ENCODE measurements at places on chromosomes 3 and 15.

- DNase-seq = no peak
Observed at GRCh38 chr3:15952543-15953175, 154.9 kb upstream of the ANKRD28 start.

GRCh38 chr3:2579206-2579605 is 480.5 kb downstream of the CNTN4 start:
- DNase-seq = no peak

- DNase-seq = no peak
Observed at GRCh38 chr3:158110658-158111018, 749 bp downstream of the RSRC1 start.

DNA sequence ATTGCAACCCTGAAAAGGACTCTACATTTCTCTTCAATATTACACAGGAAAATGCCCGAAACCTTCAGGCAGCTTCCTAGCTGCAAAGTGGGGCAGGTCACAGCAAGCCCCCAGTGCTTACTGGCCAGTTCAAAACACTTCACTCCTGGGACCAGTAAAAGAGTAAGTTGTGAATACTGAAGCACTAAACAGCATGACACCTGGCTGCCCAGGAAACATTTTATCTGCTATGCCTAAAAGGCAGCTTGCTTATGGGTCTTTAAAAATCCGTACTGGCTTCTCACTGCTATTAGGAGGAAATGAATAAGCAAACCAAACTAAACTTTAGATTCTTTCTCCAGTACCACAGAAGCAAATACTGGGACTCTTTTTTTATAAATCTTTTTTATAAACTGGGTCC is 457.9 kb upstream of the ALCAM start:
- DNase-seq = no peak

- no peak for DNase-seq
Observed at GRCh38 chr3:37025561-37026335, 32.4 kb downstream of the MLH1 start.

DNA sequence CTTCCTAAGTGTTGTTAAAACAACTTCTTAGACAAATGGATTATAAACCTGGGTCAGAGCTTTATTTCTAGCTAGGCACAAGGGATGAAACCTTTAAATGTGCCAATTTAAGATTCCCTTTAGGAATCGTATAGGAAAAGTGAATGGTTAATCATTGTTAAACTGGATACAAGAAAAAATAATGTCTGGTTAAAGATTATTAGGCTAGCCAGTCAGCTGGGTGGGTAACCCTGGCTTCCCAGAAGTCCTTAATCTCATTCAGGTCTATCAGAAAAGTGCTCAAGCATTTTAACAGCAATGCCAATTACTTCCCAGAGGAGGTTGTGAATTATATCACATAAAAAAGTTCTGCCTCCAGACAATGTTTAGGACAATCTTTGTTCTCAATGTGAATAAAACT is 37.6 kb downstream of the NANOGP8 start:
- no peak for DNase-seq

- no peak for DNase-seq
Observed at GRCh38 chr3:13282986-13283876, 136.9 kb downstream of the NUP210 start.

- DNase-seq = no peak
Observed at GRCh38 chr3:89762405-89762804, 655.0 kb downstream of the EPHA3 start.

GRCh38 chr3:15284121-15284889 is 48.1 kb downstream of the SH3BP5 start:
- DNase-seq = no peak

DNA sequence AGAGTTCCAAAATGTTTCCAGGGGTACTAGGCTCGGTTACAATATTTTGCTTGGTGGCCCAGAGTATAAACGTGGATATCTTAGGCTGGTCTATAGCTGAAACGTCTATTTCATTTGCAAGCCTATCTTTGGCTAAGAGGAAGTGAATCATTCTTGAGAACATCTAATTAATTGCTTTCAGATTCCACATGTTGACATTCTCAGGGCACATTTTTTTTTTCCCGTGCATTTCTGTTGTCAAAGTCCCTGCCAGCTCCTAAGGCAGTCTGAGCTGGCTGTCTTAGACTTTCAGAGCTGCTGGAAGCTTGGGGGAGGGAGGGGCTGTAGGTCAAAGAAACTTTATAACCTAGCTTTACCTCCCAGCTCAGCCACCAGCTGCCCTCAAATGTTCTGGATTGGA is 23.2 kb upstream of the LAMP3 start:
- DNase-seq = peak; percentile 78

DNA sequence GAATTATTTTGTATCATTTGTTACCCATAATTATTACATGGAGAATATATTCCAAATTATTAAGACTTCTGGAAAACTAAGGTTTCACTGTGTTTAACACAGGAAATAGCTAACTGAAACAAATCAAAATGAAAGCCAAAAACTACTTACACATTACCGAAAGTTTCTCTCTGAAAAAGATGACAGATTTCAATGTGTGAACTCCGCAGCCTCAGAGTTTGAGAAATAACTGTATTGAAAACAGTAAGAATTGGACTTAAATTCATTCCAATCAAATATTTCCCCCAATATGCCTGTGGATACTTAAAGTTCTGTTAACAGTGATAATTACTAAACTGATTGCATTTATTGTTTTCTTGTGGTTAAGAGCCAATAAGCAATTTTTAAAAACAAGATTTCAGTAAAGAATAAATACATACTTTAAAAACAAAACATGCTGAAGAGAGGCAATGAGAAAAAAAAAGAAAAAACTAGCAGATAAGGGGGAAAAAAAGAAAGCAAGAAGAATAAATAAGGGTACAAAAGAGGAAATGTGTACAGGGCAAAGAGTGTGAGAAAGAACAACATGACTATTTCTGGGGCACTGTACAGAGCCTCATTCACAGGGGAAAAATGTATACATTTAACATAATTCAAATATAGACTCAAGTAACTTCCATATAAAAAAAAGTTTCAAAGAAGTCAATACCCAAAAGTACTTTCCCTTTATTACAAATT is 30.7 kb downstream of the DENND4A start:
- DNase-seq = no peak

- no peak for DNase-seq
Observed at GRCh38 chr3:131470377-131470776, 32.4 kb downstream of the MRPL3 start.

- DNase-seq = no peak
Observed at GRCh38 chr3:52039846-52040245, 16.5 kb downstream of the DUSP7 start.

- DNase-seq = no peak
Observed at GRCh38 chr3:50491023-50491422, 12.4 kb downstream of the CACNA2D2 start.

- no peak for DNase-seq
Observed at GRCh38 chr3:105836533-105836932, 32.3 kb downstream of the CBLB start.

DNA sequence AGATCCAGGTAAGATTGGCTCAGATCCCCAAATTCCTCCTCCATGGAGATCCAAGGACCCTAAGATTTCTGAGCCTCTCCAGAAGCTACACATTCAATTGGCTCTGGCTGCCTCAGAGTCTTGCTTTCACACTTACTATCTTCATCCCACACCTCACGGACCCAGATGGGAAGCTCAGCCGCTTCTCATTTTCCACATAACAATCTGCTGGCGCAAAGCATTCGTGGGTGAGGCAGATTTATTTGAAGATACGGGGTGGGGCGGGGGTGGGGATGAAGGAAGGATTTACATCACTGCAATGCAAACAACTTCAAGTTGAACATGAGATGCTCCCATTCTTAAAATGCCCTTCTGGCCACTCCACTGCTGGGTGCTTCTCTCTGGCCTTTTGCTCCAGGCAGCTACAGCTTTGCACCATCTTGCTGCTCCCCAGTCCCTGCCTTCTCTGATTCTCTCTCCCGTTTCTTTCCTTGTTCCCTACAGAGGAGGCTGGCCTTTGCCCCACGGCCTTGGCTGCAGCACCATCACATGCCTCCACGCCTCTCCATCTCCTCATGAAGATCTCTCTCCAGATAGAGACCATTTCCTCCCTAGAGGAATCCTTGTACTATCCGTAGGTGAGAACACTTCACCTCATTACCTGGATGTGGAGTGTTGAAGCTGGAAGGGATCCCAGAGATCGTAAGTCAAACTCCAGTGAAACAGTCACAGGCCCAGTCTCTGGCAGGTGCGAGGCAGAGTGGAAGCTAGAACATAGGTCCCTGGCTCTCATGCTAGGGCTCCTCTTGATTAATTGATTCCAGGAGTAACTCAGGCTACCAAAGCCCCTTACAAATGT is 175.9 kb downstream of the RPLP1 start:
- DNase-seq = no peak

GRCh38 chr3:33152363-33153360 is 38.8 kb downstream of the CRTAP start:
- DNase-seq = no peak

- no peak for DNase-seq
Observed at GRCh38 chr3:161393310-161393709, 22.0 kb upstream of the SPTSSB start.
